ENCODE measurements at places on chromosomes 12 and 14. TPM values are rescaled to one million over a fixed set of nuclear protein-coding genes. Genes with fewer than 3 reads are reported as not detected.

Gene HPD
- total RNA-seq, result 0.34 TPM

Gene SSTR1
- total RNA-seq, result not detected

Gene POTEM
- total RNA-seq, result not detected

Gene AKAP3
- total RNA-seq, result 2.5 TPM

Gene RCOR1
- total RNA-seq, result 23.8 TPM

Gene GALNT9
- not detected for total RNA-seq

Gene FOXA1
- total RNA-seq, result not detected

Gene TTC6
- not detected for total RNA-seq

Gene SERPINA3
- 4.9 TPM for total RNA-seq

Gene IFT81
- 9.2 TPM for total RNA-seq

Gene NUDT14
- total RNA-seq, result 8.0 TPM

Gene CRADD
- 35.2 TPM for total RNA-seq

Gene GLS2
- 3.2 TPM for total RNA-seq

Gene MYRFL
- total RNA-seq, result 0.44 TPM

Gene ADGRD1
- total RNA-seq, result 27.2 TPM

Gene TMEM132D
- not detected for total RNA-seq

Gene TCL1A
- total RNA-seq, result not detected

Gene NEMP1
- 10.4 TPM for total RNA-seq

Gene CCDC196
- not detected for total RNA-seq

Gene PTPRB
- 53.1 TPM for total RNA-seq

Gene FAM234B
- total RNA-seq, result 5.9 TPM

Gene ESPL1
- total RNA-seq, result 2.4 TPM

Gene KRT76
- total RNA-seq, result not detected

Gene GPR84
- 1.1 TPM for total RNA-seq

Gene GLT1D1
- total RNA-seq, result 0.75 TPM

Gene GLI1
- 2.9 TPM for total RNA-seq

Gene TBX3
- 24.1 TPM for total RNA-seq

Gene PDZRN4
- total RNA-seq, result 2.7 TPM

Gene NRXN3
- total RNA-seq, result not detected

Gene C12orf60
- total RNA-seq, result 1.5 TPM

Gene KCNMB4
- 0.65 TPM for total RNA-seq

Gene KERA
- total RNA-seq, result not detected

Gene FITM1
- 0.68 TPM for total RNA-seq

Gene KLRC4
- 0.51 TPM for total RNA-seq

Gene PNMA1
- 31.1 TPM for total RNA-seq

Gene IRAK3
- 94.2 TPM for total RNA-seq

Gene CAPZA3
- not detected for total RNA-seq

Gene TAS2R7
- not detected for total RNA-seq

Gene SMCO3
- not detected for total RNA-seq

Gene KRT2
- total RNA-seq, result not detected

Gene C2CD5
- total RNA-seq, result 56.4 TPM

Gene FKBP11
- total RNA-seq, result 3.0 TPM

Gene ALDH1L2
- total RNA-seq, result 11.2 TPM

All from subcutaneous adipose tissue (tissue), 4 donors.